ENCODE measurements at places on chromosomes 13 and 19.

GRCh38 chr13:37681281-37682032, 82.9 kb upstream of the POSTN start:
- DNase-seq: peak; percentile 60

GRCh38 chr13:60584976-60585375, 188.0 kb downstream of the TDRD3 start:
- no peak for DNase-seq

DNA sequence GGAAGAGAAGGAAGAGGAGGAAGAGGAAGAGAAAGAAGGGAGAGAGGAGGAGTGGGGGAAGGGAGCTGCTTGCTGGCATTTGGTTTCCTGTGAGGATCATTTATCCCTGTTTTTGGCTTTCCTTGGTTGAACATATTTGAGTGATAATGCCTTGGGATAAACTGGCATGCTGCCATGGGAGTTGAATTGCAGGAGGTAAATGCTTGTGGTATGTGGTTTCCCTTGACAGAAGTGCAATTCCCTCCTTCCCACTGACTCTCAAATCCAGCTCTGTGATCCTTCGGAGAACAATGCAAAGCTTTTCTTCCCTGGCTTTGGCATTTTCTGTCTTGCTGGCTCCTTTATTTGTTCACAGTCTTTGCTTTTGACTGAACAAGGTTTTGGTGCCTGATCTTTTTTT, 27.2 kb upstream of the CBY2 start:
- peak; percentile 98 for DNase-seq

DNA sequence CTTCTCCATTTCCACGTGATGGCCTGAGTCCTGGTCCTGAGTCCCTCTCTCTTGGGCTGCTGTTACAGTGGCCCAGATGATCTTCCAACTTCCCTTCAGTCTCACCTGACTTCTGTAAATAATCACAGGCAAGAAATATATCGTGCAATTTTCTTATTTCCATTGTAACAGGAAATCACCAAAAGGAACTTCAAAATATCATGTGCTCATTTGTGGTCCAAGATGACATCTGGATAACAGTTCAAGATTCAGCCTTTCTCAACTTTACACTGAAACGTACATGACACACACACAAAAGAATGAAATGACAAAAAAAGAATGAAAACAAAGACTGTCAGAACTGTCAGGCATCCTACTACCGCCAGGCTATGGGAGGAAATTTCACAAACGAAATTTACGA, 22.0 kb upstream of the RAP2A start:
- peak; percentile 31 for DNase-seq

DNA sequence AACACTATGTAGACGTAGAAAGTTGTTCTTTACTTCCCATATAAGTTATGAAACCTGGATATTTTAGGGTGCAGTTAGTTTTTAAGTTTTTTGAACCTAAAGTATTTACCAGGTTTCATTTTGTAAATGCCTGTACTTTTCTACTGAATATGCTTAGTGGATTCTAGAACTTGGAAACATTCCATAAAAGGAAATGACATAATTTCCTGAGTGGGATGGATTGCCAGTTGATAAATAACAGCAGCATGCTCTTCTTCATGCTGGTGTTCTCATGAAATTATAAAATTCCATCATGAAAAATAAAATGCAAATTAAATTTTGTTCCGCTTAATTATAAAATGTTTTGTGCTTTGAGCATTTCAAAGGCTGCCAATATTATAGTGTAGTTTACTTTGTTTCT, 362.2 kb upstream of the PCDH20 start:
- DNase-seq: peak; percentile 7
